Fibroblast of mammary gland (primary cell): ENCODE measurements at places on chromosomes 13 and 19.

- DNase-seq, result no peak
Measured at GRCh38 chr19:2320939-2321338, 7.4 kb downstream of the LSM7 start.

GRCh38 chr19:31249217-31249616 is 100.0 kb downstream of the TSHZ3 start:
- DNase-seq, result no peak

DNA sequence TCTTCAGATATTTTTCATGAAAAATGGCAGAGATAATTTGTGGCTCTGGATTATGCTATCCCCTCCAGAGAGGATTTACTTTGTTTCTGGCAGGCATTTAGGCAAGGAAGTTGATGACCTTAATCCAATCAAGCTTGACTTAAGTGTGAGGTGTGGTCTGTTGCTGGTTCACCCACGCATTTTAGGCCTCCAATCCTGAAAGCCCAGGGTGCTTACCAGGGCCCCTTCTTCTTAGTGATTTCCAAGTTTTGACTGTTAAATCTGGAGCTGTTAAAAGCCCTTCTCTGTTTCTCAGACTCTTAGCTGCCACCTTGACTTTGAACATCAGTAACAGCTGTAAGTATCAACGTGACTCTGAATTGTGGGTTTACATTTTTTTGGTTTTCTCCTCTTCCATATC is 161.8 kb downstream of the DNAJC15 start:
- DNase-seq, result no peak

DNA sequence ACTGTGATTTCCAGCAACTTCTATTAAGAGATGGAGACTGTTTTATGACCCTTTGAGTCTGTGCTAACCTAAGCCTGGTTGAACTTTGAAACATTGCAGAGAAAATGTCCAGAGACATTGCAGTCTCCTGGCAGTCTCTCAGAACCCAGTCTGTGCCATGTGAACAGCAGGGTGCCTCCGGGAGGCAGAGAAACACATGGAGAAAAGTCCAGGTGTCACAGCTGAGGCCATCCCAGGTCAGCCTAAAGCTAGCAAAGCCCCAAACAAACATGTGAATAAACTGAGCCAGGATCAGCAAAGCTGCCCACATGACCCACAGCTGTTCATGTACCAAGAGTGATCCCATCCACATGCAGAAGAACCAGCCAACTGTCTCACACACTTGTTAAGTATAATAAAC is 7.8 kb downstream of the CYP4F11 start:
- no peak for DNase-seq

DNA sequence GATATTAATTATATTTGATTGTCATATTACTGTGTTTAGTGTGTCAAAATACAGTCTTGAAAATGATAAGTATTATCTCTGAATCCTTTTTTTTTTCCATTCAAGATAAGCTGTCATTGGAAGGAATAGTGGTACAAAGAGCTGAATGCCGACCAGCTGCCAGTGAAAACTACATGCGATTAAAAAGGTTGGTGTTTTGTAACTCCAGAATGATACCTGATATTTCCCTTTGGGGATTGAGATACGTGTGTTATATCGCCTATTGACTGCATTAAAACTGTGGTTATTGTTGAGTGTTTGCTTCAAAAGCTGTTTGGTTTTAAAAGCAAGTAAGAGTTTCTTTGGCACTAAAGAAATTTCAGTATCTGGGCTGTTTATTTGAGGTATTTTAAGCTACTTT is 6.5 kb upstream of the KCTD4 start:
- DNase-seq, result no peak

DNA sequence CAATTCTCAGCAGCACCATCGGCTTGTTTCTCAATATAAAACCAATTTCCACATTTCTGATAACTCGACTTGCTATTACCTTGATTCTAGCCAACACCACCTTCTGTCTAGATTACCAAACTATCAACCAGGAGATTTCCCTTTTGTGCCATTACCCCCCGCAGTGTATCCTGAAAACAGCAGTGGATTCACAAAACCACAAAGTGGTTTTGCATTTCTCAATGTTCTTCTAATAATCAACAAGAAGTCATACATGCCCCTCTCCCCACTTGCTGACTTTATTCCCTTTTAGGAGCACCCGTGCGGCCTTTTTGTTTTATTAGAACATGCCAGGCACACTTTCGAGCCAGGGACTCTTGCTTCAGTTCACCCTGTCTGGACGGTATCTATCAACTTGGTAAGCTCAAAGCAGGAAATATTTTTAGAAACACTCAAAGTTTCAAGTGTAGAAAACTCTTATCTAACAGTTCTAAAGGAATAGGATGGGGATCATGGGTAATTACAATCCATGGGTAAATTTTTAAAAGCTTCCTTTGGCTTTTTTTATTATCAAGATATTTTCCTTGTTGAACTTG is 967.4 kb downstream of the EFNB2 start:
- no peak for DNase-seq

DNA sequence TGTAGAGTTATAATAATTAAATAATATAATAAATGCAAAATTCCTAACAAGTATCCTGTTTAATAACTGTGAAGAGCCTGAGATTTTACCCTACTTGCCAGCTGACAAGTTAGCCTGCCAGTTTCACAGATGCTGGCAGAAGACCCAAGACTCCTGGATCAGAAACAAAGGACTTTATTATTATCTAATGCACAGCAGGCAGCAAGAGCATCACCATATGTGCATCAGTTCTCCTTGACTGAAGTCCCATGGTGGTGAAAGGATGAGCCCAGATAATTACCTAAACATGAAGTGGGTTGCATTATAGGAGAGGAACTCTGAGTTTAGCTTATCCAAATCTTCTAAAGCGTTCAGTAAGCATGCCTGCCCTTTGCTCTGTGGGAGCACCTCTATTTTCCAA is 39.1 kb upstream of the MTIF3 start:
- no peak for DNase-seq

DNA sequence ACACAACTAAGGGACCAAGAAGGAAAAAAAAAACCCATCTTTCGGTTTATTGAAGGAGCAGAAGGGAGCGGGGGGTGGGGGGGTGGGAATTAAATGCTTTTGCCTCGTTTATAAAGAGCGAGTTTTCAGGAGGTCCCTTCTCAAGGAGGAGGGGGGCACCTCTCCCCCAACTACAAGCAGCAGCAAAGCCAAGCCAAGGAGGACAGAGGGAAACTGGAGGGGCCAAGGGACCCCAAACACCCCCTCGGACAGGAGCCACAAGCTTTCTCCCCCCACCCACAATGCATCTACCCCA is 2.4 kb downstream of the IRF2BP1 start:
- DNase-seq, result no peak
